Cardiac fibroblast (primary cell): ENCODE measurements at places on chromosomes 12 and 14.

GRCh38 chr12:1640328-1641234 lies 11.6 kb downstream of the WNT5B start:
- no peak for DNase-seq

DNA sequence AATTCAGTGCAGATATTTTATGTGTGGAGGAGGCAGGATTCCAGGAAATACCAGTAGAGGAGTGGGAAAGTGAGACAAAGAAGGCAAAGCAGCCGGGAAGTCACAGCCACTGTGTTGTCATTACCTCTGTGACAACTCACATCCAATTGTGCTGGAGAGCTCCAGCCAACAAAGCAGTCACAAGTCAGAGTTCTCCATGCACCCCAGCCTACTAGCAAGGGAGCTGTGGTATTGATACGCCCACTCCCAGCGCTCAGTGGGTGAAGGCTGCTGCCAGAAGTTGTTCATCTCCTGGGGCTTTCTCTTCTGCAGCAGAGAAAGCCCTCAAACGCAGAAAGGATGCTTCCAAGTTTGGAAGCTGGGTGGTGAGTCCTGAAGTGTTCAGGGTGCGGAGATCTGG lies 93.9 kb downstream of the DICER1 start:
- DNase-seq, result no peak

DNA sequence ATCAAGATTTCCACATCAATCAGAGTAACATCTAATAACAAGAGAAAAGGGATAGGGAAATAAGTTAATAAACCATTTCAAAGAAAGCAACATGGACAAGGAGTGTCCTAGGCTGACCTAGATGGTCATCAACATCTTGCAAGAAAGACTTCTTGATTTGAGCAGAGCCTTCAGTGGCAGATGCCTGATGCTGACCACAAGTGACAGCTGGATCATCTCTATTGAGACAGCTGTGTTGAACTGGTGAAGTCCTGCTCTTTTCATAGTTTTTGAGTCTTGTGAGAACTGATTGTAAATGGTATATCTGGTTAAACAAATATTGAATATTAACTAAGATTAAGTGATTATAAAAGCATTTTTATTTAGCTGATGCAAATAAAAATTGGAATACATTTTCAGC lies 1083.6 kb upstream of the LRFN5 start:
- no peak for DNase-seq

- no peak for DNase-seq
Measured at GRCh38 chr14:82070040-82070439, 536.4 kb upstream of the SEL1L start.

DNA sequence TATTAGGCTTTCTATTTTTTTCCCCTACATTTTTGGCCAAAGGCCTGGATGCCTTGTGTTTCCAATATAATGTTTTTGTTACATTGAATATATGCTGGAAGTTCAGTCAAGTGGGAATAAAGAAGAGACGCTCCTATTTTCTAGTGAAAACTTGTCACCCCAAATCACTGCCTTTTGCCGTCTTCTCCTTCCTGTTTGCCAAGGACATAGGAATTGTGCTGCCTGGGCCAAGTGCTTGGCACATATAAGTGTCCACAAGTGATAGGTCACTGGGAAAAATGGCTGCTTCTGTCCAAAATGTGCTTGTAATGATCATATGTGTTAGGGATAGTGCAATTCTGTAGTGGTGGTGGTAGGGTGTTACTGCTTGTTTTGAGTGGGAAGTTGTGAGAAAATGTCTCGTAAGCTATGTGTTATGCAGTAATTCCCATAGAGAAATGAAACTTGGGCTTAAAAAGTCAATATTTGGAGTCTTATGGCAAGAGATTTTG lies 11.6 kb upstream of the KCNJ8 start:
- no peak for DNase-seq

- DNase-seq, result no peak
Measured at GRCh38 chr14:83899706-83900105, 1630.2 kb upstream of the FLRT2 start.

DNA sequence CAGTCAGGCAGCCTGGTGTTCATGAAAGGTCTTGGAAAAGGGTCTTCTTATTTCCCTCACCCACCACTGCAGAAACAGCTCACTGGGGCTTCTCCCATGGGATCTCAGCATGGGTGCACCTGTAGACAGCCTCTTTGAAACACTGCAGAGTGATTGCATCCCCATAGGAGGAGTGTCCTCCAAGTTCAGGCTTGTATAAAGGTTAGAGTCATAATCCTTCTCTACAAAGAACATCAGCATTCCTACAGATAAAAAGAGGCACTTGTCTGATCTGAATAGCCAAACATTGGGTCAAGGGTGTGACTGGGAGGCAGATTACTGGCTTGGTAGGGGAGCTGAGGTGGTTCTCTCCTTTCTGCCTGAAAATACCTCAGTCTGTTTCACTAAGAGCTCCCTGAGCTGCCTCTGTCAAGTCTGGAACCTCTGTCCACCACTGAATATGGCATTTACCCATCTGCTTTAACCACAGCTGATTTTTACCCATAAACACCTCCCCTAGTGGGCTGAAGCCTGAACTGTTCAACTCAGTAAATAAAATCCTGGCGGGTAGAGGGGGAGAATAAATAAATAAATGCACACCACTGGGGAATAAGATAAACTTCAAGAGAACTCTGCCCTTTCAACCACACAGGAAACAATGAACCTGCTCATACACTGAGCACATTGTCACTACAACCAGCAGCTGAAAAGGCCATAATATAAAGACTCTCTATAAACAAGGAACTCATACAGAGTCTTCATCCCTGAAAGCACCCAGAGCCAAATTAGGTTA lies 120.7 kb upstream of the SCAF11 start:
- DNase-seq, result no peak

DNA sequence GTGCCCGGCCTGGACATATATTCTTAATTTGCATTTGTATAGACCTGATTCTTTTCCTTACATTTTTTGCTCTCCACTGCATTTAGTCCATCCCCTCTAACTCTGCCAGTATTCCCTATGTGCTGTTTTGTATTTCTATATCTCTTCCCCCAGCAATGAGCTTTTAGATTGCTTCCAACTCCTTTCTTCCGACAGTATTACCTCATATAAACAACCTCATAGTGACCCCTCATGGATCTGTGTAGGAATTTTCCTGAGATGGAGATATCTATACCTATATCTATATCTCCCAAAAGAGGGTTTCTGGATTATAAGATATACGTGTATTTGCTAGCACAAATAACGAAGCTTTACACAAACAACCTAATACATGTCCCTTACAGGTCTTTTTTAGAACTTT lies 161.9 kb downstream of the CRADD start:
- DNase-seq, result no peak

DNA sequence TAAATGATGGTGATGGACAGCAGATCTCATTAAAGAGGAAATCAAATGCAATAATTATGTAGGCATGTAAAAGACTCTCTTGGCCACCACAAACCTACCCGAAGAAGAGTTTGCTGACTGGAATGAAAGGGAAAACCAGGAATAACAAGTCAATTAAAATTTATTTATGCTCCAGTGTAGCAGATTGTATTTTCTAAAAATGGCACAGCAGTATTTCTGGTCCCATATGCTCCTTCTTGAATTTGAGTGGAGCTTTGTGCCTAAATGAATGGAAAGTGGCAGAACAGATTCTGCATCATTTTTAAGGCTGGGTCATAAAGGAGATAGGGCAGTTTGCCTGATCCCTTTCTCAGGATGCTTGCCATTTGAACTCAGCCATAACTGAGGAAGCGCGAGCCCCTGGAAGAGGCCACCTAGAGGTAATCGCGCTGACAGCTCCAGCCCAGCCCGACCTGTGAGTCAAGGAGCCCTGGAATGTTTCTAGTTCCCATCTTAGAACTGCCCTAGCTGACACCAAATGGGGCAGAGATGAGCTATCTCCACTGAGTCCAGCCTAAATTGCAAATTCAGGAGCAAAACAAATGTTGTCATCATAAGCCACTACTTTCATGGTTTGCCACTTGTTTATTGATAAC lies 229.2 kb upstream of the TMTC1 start:
- DNase-seq, result no peak

DNA sequence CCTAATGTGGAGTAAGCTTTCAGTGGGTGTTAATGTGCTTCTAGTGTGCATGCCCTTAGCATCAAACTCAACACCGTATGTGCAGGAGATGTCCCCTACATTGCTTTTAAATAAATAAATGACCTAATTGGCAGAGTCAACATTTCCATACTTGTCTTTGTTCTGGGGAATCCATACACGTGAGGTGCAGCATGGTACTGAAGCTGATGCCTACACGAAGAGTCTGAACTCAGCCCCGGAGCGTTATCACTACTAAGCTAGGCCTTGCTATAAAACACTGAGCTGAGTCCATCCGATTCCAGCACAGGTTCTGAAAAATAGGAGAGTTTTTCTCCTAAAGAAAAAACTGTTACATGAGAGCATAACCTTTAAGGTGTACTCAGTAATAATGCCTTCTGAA lies 125.0 kb upstream of the DYRK2 start:
- no peak for DNase-seq

DNA sequence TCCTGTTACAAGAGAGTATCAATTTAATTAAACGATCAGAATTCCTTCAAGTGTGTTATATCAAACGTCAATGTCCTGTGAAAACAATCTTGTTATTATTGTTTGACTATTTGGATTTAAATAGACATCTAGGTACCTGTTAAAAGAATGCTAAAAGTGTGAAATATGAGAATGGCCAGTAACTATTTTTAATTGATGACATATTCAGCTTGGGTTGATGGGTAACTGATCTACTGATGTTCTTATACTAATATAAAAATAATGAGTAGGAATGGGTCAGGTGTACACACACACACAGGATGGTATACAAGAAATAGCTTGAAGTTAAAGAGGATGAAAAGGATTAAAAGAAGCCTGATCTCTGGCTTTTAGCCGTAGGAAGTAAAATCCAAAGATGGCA lies 146.0 kb downstream of the SLC38A4 start:
- no peak for DNase-seq

- DNase-seq, result peak; percentile 48
Measured at GRCh38 chr12:98939350-98939749, 294.3 kb downstream of the APAF1 start.
